Osteoblast (primary cell): ENCODE measurements at places on chromosomes 3 and 15.

GRCh38 chr3:160735826-160736225 is 20.2 kb upstream of the PPM1L start:
- DNase-seq: no peak

DNA sequence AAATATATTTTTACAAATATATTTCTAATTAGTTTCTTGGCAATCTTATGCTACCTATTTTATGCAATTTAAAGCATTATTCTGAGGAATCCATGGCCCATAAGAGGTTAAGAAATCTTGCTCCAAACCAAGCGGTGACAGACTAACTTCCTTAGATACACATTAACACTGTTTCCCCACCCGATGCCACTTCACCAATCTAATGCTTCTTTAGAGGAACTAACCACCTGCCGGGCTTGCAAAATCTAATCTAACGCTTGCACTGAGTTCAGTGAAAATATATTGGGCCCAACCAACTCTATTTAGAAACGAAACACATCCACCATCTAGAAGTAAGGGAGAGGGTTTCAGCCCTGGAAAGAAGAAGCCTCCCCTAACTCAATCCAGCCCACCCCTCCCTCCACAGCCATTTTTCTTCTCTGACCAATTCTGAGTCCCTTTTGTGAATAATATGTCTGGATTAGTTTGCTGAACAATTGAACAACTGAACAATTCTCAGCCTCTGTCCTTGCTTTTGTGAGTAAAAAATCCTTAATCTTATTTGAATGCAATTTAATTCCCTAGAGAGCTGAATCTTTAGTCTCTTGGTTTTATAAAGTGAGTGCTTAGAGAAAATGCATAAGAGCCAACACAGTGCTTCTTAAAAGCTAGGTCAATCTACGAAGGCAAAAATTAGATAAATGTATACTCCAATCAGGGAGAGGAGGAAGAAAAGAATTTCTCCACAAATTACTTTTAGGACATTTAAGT is 150.4 kb upstream of the ADAMTS9 start:
- DNase-seq: peak; percentile 77

- peak; percentile 93 for DNase-seq
Observed at GRCh38 chr3:4986782-4987537, 7.7 kb downstream of the BHLHE40 start.

DNA sequence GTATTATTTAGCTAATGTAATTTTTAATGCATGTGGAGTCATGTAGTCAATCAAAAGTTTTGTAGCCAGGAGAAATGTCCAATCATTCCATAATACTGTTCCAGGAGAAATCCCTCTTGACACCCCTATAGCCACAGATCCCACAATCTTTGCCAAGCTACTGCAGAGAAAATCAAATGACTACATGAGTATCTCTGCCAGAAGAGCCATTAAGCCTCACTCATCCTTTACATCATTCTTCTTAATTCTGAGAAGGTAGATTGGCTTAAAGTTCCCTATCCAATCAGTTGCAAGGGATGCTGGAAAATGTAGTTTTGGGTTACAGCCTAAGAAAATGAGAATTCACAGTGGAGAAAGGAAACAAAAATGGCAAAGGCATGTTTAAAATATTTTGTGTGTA is 502.1 kb downstream of the ZBBX start:
- DNase-seq: no peak

DNA sequence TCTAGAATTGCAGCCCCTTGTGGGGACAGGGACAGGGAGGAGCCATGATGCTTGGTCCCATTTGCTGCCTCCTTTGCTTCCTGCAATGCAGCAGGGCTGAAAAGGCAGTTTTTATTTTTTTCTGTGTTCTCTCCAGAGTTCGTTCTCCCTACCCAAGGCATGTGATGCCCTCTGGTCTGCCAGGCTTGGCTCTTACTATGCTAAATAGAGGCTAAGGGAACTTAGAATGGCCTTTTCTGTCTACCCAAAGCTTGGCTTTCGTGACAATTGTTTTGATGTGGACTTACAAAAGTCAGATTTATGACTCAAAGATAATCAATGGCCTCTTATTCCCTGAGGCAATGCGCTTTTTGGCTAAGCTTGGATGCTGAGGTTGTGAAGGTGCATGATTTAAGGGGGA is 293.3 kb upstream of the TBL1XR1 start:
- no peak for DNase-seq

GRCh38 chr15:54659646-54660045 is 537.1 kb downstream of the RSL24D1 start:
- no peak for DNase-seq

DNA sequence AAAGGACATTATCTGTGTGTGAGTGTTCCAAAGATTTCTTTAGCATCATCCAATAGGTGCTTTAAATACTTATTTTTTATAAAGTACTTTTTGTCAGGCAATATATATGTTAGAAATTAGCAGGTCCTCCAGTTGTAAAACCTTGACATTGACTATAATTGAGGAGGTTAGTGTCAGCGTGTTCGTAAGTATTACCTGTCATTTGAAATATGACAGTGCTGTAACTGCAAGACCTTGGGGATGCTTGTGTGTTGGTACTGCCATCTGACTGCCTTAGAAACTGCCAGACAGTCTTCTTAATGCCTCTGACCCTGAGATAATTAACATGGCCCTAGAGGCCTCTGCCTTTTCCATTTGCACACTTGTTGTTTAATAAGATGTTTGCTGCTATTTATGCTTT is 170.7 kb downstream of the NAALADL2 start:
- no peak for DNase-seq
